Aorta (tissue), 5 donors: ENCODE measurements at places on chromosomes 11 and 22. TPM values are rescaled to one million over a fixed set of nuclear protein-coding genes. Genes with fewer than 3 reads are reported as not detected.

DNA sequence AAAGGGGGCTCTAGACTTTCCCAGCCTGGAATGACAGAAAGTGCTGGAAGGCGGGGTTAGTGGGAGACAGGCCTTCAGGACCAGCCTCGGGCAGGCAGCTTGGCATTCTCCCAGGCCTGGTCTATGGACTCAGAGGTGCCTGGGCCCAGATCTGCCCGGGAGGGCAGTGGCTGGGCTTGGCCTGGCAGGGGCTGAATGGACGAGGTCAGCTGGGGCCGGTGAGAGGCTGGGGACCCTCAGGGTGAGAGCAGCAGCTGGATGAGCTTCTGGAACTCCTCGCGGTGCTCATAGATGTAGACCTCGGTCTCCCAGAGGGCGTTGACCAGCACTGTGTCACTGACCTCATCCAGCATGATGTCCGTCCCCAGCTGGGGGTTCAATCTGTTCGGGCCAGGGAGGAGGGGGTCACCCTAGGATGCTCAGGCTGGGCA is 1.5 kb upstream of the BAIAP2L2 start:
- no peak for DNase-seq

GRCh38 chr11:78801161-78801884 is 226.7 kb upstream of the NARS2 start:
- no peak for DNase-seq

DNA sequence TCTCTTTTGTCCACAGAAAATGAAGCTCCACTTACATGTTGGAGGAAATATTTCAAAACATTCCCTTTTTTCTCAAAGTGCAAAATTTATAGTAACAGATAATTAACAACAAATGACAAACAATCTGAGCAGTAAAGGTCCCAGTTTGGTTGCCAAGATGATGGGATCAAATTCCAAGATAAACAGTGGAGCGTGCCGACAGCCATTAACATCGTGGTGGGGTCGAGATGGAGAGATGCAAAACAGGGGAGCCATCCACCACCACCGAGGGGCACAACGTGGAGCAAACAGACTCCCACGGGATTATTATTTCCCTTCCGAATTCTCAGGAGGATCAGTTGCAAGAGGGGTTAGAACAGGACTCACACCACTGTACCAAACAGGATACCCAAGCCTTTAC is 17.2 kb downstream of the MPPED2 start:
- no peak for DNase-seq

The PRDX5 gene
- total RNA-seq, result 69.9 TPM
